ENCODE measurements at places on chromosomes 5 and 9. TPM values are rescaled to one million over a fixed set of nuclear protein-coding genes. Genes with fewer than 3 reads are reported as not detected.

DNA sequence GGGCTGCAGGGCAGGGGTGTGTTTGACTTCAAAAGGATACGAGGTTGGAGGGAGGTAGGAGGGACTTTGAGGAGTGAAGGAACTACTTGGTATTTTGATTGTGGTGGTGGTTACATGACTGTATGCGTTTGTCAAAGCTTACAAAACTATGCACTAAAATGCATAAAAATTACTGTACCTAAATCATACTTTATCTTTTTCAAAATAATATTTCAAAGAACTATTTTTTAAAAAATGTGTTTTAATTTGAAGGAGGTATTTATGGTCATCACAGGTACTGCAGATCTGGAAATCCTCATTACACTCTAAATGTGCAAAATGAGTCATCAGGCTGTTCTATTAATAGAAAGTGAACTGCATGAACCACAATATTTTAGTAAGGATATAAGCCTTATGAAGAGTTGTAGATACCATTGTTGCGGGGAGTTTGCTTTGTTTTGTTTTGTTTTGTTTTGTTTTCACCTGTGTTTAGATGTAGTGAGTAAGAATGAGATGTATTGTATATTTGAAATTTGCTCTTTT, 116.9 kb downstream of the ARRDC3 start:
- DNase-seq, result no peak

GRCh38 chr9:92895812-92896436, 18.1 kb upstream of the ZNF484 start:
- DNase-seq, result no peak

The RIGI gene
- total RNA-seq, result 3.0 TPM

GRCh38 chr5:157067005-157067404, 8.1 kb upstream of the HAVCR1 start:
- no peak for DNase-seq

The NR4A3 gene
- total RNA-seq, result 4.1 TPM

- DNase-seq, result no peak
These were observed 11.9 kb upstream of the CACNA1B start for GRCh38 chr9:137865581-137866145.

DNA sequence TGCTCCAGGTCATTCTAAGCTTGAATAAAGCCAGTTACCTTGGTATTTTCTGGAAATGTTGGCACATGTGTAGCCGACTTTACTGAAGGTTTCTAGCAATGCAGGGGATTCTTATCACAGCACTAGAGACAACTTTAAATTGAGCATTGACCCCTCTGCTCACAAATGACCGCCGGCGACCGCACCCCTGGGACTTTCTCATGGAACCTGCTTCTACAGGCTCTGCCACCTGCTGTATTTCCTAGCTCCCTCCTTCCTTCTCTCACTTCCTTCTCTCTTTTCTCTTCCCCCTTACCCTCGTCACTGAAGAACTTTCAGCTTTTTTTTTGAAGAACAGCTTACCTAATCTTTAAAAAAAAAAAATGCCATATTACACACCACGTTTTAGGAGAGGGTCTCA, 30.9 kb upstream of the DAB2 start:
- peak; percentile 25 for DNase-seq

GRCh38 chr5:127935398-127935797, 148.2 kb upstream of the SLC12A2 start:
- DNase-seq, result no peak

The CSF1R gene
- not detected for total RNA-seq

The JAKMIP2 gene
- 88.2 TPM for total RNA-seq

- no peak for DNase-seq
These were observed 47.7 kb downstream of the SRFBP1 start for GRCh38 chr5:122009436-122009835.

The DHX29 gene
- total RNA-seq, result 22.9 TPM

The FLT4 gene
- 0.17 TPM for total RNA-seq

DNA sequence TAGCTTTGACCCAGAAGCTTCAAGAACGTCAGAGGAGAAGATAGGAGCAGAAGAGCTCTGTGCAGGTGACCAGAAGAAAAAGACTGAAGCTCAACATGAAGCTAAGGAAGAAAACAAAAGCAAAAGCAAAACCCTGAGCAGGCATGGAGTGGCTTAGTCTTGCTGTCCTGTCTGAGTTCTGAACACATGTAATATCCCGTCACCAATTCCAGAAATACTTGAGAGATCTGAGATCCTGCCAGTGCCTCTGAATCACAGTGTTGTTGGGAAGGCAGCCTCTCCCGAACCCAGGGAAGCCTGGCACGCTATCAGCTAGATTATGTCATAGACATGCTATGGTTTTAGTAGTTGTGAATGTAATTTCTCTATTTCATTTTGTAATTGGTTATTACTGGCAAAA, 235.7 kb downstream of the ICE1 start:
- no peak for DNase-seq

DNA sequence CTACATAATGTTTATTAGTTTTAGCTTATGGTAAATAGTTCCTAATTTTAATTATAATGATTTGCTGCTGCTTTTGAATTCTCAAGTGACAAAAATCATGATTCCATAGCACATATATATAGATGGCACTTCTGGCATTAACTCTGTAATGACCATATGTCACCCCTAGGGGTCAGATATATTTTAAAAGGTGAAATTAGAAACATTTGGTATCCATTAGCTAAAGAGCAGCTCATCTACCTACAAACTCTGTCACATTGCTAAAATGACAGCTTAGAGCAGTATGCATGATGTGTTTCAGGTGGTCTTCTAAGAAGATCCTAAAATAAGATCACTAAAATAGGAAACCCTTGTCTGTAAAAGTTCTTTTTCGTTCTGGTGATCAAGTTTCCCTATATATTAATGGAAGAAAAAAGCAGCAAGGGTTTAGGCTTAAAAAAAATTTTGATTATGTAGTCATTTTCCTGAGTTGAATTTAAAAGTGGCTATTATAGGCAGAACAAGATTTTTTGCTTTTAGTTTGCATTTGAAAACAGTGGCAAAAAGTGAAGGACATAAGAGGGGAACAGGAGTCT, 157.7 kb upstream of the POU5F2 start:
- no peak for DNase-seq

The LHFPL2 gene
- total RNA-seq, result 2.5 TPM

DNA sequence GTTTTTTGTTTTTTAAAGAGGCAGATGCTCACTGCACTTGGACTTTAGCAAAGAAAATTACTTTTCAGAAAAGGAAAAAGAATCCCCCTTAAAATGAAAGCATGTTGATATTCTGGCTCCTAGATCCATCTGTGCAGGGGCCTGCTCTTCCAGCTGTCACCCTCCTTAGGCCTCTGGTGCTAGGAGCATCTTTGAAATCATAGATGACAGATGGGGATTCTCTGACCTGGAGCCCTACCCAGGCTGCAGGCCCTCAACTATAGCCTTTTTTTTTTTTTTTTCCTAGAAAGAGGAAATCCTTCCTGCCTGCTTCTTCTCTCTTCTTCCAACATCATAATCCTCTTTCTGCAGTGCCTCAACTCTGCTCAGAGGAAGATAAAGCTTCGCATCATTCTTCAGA, 16.3 kb upstream of the DCP2 start:
- no peak for DNase-seq

The KCNN2 gene
- 2.3 TPM for total RNA-seq

DNA sequence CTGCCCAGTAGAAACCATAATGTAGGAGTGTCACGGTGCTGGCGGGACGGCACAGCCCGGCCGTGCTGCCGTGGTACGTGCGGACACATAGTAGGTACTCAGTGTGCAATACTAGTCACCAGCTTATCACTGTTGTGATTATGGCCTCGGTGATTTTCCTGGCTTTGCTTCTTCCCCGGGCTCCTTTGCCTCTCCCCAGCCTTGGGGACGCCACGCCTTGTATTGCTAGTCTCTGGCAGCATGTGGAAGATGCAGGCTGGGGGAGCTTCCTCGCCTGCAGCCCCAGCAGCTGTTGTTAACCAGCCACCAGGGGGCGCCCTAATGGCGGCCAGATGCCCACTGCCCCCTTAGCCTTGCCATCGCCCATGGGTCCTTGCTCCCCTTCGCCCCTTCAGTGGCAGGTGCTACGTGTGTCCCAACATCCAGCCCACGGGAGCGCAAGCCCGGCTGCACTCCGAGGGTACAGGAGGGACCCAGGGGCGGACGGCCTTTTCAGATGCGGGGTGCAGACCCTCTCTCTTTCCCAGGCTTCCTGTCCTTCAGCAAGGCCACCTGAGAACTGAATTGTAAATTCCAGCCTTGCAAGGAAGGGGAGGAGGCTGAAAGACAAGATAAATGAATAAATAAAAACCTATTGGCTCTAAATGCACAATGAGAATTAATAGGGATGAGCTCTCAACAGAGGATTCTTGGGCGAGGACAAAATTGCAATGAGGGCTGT, 8.0 kb downstream of the NTNG2 start:
- peak; percentile 77 for DNase-seq

DNA sequence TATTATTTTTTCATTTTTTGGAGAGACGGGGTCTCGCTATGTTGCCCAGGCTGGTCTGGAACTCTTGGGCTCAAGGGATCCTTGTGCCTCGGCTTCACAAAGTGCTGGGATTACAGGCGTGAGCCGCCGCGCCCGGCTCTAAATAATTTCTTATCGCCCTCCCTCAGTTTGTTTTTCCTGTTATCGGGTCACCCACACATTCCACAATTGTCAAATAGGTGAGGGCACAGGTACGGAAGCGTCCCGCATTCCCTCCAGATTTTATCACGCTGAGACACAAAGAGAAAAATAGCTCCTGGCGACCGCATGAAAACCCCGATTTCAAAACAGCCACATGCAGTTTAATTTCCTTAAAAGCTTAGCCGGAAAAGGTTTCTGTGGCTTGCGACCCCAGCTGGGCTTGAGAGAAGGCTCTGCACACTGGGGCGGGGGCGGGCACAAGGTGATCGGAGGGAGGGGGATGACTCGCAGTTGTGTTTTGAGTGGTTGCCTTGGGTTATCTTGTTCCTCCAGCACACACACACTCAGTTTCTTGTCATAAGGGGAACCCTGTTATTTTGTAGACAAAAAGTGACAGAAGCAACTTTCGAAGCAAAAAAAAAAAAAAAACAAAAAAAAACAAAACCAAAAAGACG, 717 bp upstream of the IQGAP2 start:
- DNase-seq, result peak; percentile 46

DNA sequence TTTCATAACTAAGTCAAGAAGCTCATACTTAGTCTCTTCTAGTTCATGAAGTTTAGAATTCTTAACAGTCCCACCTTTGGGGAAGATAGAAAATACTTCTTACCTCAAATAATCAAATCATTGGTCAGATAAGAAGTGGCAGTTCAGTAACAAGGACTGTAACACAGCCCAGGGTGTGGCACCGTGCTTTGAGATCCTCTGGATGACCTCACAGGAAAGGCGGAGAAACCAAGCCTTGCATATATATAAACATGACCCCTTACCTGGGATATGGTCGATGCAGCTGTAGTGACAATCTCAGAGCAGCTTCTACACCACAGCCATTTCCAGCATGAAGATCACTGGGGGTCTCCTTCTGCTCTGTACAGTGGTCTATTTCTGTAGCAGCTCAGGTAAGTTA, at the start of gene SPINK7:
SPINK7 (plus strand) TSS at position 271 of the 400 bp plus-strand sequence; CDS start at position 332, 61 bp downstream.
- DNase-seq, result no peak

The SLC6A7 gene
- not detected for total RNA-seq

- DNase-seq, result no peak
These were observed 8.3 kb downstream of the TLE4 start for GRCh38 chr9:79580055-79580454.

GRCh38 chr5:60700416-60700757, 421 bp upstream of the DEPDC1B start:
- DNase-seq, result no peak

DNA sequence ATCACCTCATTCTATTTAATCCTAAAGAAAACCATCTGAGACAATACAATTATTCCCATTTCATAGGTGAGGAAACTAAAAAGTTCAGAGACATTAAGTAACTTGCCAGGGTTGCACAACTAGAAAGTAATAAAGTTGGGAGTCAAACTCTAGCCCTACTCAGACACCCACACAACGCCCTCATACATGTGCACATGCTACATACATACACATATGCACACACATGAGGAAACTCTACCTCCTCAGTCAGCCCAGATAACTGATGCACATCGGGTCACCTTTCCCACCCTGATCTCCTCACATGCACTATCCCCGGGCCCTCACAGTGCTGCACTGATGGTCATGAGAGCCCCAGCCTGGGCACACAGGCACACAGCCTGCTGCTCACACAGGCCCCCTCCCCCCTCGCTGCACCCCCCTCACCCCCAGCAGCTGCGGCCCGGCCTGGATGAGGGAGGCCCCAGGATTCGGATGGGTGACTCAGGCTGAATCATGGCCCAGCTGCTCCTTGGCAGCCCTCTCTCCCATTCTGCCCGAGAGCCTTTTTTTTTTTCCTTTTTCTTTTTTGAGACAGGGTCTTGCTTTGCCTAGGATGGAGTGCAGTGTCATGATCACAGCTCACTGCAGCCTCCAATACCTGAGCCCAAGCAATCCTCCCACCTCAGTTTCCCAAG, 5.0 kb upstream of the GPRIN1 start:
- DNase-seq, result no peak

DNA sequence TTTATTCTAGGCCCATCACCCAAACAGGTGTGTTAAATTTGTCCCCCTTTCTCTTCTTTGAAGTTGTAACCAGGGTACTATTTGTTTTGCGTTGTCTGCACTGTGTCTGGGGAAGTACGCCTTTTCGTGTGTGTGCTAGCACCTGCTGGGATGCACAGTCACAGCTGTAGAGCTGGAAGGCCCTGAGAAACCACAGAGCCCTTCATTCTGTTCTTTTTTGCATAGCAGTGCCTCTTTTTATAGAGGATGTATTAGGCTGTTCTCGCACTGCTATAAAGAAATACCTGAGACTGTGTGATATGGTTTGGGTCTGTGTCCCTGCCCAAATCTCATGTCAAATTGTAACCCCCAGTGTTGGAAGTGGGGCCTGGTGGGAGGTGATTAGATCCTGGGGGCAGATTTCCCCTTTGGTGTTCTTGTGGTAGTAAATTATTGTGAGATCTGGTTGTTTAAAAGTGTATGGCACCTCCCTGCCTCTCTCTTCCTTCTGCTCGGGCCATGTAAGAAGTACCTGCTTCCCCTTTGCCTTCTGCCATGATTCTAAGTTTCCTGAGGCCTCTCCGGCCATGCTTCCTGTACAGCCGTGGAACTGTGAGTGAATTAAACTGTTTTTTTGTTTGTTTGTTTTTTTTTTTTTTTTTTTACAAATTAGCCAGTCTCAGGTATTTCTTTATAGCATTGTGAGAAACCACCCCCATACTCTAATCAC, 14.0 kb downstream of the SEC61B start:
- no peak for DNase-seq

- DNase-seq, result peak; percentile 31
These were observed 10.1 kb downstream of the TMEM252 start for GRCh38 chr9:68530618-68531017.

DNA sequence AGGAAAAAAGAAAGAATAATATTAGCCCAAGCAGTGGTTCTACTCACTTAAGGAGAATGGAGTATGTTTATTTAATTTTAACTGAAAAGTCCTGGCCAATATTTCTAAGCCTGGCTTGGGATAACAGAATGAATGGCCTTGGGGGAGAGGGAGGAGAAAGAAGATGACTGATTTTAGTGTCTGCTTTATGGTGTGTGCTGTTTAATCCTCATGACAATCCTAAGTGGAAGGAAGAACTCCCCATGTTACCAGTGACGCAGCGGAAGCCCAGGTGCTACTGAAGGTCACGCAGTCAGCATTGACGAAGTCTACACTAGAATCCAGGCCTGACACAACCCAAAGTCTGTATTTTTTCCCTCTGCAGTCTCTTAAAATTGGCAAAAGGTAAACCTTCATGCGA, 50.5 kb downstream of the PALM2AKAP2 start:
- no peak for DNase-seq

- no peak for DNase-seq
These were observed 42.4 kb downstream of the STARD4 start for GRCh38 chr5:111469903-111470302.

The PROB1 gene
- 1.3 TPM for total RNA-seq

- no peak for DNase-seq
These were observed 329.5 kb downstream of the ICE1 start for GRCh38 chr5:5751987-5752386.

The ORM2 gene
- total RNA-seq, result not detected

All from glutamatergic neuron (in vitro differentiated cells).